ENCODE measurements at places on chromosomes 3 and 15.

GRCh38 chr15:27412415-27412814 lies 441.4 kb downstream of the GABRG3 start:
- DNase-seq, result no peak

DNA sequence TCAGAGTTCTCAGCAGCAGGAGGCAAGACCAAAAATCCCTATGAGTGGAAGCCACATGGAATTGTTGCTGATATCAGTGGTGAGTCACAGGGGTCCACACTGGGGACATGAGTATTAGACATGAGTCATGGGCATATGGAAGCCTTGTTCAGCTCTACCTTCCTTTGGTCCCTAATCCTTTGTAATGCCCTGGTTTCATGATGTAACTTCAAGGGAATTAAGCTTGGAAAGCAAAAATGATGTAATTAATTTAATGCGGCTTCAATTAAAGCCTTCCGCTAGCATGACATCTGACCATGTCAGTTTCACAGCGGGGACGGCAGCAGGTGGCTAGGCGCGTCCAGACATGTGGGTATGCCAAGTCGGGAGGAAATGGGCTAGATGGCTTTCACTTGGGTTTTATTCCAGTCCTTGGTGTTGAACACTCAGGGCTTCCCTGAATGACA lies 176.1 kb upstream of the RGMA start:
- DNase-seq, result peak; percentile 45

- no peak for DNase-seq
These were observed 139.9 kb downstream of the ROBO2 start for GRCh38 chr3:77179762-77180161.

DNA sequence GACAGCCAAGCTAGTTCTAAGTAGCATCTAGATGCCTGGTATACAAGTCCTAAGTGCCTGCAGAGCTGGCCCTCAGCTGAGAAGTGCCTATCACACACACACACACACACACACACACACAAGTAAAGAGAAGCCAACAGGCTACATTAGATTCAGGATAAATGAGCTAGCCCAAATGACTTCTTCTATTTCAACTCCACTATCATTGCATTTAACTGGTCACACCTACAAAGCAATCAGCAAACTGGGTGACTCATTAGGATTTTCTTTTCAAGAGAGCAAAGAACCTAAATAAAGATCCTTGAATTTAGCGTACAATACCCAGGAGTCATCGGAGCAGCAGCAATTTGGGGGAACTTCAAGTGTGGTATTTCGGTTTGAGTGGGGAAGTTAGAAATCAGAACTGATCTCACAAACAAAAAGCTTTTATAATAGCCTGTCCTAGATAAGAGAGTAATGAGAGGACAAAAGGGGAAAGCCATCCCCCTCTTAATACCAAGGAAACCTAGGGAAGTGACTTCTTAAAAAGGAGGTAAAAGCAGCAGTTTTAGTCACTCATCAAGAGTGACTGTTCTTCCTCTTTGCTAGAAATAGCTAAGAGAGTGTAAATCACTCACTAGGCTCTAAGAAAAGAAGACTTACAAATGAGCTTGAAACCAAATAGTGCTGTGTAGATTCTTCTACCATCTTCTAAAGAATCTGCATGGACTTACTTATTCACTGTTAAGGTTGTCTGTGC lies 112.7 kb downstream of the TNIK start:
- no peak for DNase-seq

- DNase-seq, result peak; percentile 71
These were observed 9.7 kb downstream of the PLA2G4D start for GRCh38 chr15:42084465-42085235.

DNA sequence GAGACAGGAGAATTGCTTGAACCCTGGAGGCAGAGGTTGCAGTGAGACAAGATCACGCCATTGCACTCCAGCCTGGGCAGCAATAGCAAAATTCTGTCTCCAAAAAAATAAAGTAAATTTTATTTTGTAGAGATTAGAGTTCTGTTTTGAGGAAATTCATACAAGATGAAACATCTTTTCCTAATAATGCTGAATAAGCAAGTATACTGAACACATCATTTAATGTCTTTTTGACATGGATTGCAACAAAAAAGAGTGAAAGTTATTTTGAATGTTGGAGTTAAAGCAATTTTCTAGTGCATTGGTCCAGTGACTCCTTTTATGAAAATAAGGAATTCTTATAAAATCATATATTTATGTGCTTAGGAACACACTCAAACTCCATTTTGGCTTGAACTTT lies 20.5 kb downstream of the LCTL start:
- no peak for DNase-seq
